CD4-positive, alpha-beta T cell treated with Interleukin-12 subunit alpha and Interleukin-12 subunit beta, for 1 hour (primary cell): ENCODE measurements at places on chromosomes 6 and 20.

DNA sequence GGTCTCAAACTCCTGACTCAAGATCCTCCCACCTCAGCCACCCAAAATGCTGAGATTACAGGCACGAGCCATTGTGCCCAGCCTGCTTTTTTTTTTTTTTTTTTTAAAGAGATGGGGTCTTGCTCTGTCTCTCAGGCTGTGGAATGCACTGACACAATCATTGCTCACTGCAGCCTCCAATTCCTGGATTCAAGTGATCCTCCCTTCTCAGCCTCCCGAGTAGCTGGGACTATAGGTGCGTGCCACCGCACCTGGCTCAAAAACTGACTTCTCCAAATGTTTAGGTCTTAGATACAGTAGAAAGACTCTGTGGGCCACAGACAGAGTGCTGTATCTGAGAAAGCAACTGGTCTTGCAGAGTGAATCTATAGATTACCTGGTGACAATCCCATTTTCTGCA, 31.1 kb upstream of the SLC4A11 start:
- DNase-seq: no peak

GRCh38 chr20:4601630-4602296, 119.9 kb upstream of the PRND start:
- DNase-seq: no peak

DNA sequence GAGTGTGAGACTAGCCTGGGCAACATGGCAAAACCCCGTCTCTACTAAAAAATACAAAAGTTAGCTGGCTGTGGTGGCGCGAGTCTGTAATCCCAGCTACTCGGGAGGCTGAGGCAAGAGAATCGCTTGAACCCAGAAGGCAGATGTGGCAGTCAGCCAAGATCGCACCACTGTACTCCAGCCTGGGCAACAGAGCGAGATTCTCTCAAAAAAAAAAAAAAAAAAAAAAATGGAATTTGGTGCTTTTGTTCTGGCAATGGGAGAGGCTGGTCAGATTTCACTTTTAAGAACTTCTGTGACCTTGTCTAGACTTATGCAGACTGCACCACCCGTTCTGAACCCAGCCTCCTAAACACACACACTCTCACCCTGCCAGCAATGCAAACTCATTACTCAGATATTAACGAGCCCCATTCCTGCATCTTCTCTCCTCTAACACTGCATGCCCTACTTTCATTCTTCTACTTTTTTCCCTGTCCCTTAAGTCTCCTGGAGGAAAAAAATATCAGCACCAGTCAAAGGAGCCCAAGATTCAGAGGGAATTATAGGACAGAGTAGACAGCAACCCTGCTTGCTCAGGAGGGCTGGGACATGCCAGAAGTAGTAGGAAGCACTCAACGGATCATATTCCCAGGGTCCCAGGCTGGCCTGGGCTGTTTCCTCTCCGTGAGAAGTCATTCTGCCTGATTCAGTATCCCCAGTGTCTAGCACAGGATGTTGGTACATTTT, 4.4 kb downstream of the MOCS1 start:
- no peak for DNase-seq

- no peak for DNase-seq
Measured at GRCh38 chr6:163585932-163586437, 171.5 kb downstream of the QKI start.

- DNase-seq: no peak
Measured at GRCh38 chr6:17780061-17780460, 73.3 kb upstream of the NUP153 start.

DNA sequence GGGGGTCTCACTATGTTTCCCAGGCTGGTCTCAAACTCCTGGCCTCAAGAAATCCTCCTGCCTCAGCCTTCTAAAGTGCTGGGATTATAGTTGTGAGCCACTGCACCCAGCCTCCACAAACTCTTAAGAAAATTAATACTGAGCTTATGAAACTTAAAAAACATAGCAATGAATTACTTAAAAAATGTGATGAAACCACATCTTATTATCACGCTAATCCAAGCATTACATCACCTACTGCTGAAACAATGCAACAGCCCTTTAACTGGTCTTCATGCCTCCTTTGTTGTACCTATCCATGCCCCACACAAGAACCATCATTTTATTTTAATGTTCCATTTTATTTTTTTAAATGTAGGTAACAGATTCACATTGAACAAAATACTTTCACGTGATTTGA, 24.9 kb downstream of the SESN1 start:
- no peak for DNase-seq

DNA sequence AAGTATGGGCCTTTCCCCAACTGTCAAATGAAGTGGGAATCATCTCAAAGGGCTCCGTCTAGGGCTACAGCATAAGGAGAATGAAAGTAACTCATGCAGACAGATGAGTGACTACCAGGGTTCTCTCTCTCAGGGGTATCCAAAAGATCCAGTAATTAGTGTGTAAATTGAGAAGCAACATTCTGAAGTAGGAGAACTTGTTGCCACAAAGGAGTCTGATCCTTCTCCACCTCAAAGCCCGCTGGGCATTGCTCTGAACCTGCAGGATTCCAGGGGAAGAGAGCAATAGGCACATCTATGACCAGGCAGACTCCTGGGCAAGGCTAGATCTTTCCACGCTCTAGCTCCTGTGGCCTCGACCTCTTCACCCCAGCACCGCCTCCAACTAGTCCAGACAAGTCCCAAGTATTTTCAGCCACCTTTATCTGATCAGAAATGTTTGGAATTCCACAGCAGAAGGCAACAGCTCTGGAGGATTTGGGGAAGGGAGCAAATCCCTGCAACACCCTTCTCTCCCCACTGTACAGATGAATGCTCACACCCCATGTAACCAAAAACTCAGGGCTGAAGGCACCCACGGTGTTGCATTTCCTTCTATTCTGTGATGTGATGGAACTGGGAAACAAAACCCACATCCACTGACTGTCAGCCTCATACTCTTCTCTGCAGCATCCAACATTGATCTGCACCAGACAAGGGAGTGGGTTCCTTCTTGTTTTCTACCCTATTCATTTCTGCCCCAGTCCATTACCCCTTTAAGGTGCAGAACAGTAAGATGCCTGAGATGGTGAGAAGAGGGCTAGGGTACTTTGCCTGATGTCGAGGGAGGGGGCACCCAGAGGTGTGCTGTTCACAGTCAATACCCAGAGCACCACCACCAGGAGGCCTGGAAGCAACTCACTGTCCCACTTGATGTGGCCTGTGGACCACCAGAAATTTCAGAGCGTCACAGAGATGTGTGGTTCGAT, 41.0 kb downstream of the COX4I2 start:
- no peak for DNase-seq

- DNase-seq: no peak
Measured at GRCh38 chr6:37483252-37483901, 16.3 kb downstream of the CCDC167 start.

DNA sequence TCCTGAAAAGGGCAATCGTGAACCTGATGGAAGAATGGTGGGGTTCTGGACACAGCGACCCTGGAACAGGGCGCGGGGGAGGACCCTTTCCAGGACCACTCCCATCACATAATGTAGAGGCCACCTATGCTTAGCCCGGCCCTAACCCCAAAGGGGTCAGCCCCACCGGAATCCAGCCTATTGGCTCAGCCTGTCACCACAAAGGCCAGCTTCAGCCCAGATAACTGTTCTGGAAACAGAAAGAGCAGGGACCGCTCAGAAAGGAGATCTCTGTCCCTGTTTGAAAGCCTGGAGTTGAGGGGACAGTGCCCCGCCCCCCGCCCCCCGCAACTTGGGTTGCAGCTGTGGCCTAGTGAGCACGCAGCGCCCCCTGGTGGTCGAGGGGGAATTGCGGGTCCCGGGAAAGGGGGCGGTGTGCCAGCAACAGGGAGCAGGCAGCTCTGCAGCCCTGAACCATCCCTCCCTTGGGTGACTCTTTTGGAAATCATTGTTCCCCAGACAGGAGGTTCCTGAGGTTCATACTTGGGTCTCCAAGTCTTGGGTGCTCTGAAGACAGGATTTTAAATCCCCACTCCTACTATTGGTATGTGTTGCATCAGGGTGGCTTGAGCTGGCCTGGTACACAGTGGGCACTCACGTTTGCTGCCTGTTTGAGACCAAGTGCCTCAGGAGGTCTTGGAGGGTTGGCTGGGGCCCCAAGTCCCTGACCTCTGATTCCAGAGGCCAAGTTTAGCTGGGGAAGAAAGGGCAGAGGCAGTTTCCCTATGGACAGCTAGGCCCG, 1.5 kb downstream of the SIGLEC1 start:
- peak; percentile 69 for DNase-seq

DNA sequence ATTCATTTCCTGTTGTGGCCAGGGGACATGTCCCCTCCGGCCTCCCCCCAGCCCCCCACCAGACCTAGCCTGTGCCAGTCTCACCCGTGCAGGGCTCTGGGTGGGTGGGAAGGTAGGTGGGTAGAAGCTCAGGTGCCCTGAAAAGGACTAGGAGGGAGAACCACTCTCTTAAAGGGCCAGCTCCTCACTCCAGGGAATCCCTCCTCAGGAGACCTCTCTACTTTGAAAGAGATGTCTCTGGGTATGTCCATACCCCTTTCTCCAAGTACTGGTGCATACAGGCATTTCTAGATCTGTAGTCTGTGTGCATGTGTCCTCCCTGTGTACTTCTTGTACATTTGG, 60.8 kb upstream of the EPB41L1 start:
- DNase-seq: no peak

- DNase-seq: no peak
Measured at GRCh38 chr20:46558511-46558959, 8.1 kb upstream of the OCSTAMP start.
